Activated CD4-positive, alpha-beta T cell treated with anti-CD3 and anti-CD28 coated beads for 24 hours (primary cell): ENCODE measurements at places on chromosomes 11 and 22.
A peak's percentile ranks its signal among the peaks of the same experiment; 100 is the strongest.

DNA sequence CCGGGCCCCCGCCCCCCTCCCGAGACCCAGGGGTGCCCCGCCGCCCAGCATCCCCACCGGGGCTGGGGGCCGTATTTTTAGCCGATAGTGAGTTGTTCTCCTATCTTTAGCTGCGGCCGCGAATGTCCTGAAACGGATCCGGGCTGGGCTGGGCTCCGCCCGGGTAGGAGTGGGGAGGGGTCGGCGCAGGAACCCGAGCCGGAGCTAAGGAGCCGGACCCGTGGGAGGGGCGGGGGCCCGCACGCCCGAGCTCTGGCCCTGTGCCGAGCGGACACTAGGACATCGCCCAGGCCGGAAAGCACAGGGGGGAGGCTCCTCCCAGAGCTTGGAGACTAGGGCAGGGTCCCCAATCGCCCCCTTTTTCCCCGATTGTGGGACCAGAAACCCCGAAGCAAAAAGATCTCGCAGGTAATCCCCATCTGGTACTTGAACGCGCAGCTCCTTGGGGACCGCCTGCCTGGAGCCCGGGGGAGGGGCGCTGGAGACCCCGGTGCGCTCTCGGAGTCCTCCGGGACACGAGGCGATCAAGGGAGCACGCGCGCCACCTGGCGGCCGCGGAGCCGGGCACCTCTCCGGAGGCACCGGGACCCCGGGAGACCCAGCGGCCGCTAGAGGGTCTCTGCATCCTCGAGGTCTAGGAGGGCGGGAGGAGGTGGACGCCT, 669 bp downstream of the CDC42EP2 start:
- DNase-seq = peak; percentile 79

DNA sequence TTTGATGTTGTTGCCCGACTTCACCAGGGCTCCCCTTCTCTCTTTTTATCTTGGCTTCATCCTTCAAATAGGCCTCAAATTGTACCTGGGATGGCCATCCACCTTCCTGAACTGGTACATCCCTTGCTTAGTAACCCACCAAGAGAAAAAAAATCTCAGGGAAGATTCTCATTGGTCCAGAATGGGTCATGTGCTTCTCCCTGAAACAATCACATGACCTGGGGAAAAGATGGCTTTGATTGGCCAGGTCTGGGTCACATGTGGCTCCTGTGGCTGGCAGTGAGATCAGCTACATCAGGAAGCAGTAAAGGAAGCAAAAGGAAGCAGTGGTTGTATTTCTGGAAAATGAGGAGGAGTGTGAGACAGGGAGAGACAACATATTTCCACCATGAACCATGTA, 540.2 kb downstream of the MIAT start:
- no peak for DNase-seq

DNA sequence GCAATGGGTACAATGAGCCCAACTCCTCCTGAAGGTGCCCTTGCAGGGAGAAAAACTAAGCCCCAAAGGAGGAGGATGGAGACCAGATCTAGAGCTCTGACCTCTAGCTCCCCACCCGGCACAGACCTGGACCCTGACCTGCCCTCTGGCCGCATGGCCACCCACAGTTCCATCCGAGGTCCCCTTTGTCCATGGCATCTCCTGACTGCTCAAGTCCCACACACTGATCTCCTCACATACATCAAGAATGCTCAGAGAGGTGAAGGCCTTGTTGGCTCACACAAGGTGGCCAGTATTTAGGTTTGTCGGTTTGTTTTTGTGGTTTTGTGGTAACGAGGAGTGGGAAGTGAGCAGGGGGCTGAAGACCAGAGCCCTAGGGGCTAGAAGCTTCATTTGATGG, 423.5 kb upstream of the B3GAT1 start:
- no peak for DNase-seq

GRCh38 chr22:36673821-36674220, 29.7 kb downstream of the CACNG2 start:
- no peak for DNase-seq

DNA sequence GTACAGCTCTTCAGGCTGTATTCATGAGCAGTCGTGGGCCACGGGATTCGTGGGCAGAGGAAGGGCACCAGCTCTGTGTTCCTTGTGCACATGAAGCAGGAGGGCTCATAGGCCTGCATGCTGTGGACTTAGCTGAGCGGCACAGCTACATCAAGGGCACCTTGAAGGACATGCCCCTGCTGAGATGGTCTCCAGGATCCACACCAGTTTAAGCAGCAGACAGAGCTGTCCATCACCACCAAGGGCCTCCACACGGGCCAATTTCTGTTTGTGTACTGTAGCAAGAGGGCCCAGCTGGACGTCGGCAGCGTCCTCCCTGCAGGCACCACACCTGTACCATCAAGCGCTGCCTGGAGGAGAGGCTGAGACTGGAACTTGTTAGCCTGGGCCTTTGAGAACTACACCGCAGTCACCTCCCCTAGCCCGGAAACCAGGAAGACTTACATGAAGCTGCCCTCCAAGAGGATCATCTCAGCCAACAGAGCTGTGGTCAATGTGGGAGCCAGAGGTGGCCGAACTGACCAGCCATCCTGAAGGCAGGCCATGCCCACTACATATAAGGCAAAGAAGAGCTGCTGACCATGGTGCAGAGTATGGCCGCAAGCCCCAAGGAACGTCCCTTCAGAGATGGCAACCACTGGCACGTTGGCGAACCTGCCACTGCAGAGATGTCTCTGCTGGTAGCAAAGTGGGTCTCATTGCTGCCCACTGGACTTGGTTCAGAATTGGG, 32.7 kb upstream of the GNB1L start:
- no peak for DNase-seq

DNA sequence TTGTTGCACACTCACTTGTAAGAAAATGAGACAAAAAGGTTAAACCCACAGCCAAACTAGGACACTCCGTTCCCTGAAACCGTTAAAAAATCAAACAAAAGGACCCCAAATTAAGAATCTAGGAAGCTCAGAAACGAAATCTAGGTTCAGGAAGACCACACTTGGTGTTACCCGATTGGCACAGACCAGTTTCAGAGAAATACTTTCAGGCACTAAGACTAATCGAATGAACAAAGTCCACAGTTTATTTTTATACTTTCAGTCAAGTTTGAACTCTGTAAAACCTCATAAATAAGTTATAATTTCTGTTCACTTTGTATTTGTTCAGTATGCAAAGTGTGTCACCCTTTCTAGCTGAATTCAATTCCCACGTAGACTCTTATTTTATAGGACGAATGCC, 38.8 kb upstream of the TTC12 start:
- no peak for DNase-seq
